Ovary (tissue), 10 donors: ENCODE measurements at places on chromosomes 6 and 20. TPM values are rescaled to one million over a fixed set of nuclear protein-coding genes. Genes with fewer than 3 reads are reported as not detected.

Gene AIF1
- 8.0 TPM for total RNA-seq

Gene MOG
- not detected for total RNA-seq

Gene SYCP2L
- 1.3 TPM for total RNA-seq

Gene COL21A1
- total RNA-seq, result 2.5 TPM

Gene GPANK1
- total RNA-seq, result 14.6 TPM

DNA sequence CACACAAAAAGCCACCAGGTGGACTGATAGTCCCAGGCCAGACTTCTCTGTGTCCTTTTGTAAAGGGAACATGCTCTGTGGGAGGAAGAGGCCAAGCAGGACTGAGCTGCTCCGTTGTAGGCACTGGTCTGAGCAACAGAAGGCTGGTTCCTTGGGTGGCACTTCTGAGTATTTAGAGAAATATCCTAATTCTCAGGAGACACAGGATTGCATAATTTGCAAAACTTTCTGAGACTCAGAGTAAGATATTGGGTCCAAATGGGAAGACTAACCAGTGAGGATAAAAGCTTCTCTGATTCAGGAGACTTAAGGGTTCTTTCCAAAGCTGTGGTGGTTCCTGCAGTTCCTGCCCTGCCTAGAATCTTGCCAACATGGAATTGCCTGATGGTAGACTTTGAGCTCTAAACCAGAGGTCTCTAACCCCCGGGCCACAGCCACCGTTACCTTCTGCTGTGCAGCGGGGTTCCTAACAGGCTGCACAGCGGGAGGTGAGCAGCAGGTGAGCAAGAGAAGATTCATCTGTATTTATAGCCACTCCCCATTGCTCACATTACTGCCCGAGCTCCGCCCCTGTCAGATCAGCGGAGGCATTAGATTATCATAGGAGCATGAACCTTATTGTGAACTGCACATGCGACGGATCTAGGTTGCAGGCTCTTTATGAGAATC, 107.0 kb downstream of the OLIG3 start:
- no peak overlapping the region for H3K27ac ChIP-seq
- no peak for DNase-seq
- H3K4me1 ChIP-seq, result no peaks in the 10 kb centered on the region

DNA sequence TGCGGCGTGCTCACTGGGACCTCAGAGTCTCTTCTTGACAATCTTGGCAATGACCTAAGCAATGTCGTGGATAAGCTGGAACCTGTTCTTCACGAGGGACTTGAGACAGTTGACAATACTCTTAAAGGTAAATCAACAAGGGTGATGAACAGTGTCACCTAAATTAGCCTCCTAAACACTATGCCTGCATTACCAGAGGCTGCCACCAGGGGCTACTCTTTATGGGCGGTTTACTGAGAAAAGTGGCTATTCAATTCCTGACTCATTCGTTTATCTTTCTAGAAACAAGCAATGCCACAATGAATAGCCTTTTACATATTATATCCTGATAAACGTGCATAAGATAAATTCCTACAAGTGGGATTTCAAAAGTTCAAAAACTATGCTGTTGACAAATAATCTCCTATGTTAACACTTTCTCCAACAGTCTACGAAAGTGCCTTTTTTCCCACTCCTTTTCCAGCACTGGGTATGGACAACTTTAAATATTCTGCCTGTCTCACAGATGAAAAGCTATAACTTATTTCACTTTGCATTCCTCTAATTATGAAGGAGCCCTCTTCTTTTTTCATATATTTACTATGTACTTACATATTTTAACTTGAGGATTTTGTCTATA, 1.3 kb downstream of the BPIFA2 start:
- H3K4me3 ChIP-seq, result no peak overlapping the region
- no peaks in the 10 kb centered on the region for H3K36me3 ChIP-seq
- no peak overlapping the region for H3K27ac ChIP-seq

DNA sequence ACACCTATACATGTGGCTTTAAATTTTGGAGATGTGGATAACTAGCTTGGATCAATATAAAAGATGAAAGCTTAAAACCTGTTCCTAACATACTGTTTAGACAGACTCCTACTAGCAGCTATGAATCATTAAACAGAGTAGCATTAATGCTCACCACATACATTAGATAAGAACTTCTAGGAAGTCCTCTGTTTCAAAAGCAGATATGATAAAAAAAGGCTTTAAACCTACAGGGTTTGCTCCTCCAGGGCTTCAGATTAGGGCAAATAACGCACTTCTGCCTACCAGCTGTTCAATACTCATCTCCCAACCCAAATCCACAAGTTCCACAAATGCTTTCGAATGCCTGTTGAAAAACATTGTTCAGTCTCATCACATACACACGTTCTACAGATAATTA, 1.5 kb downstream of the REPS1 start:
- DNase-seq, result no peak
- no peaks in the 10 kb centered on the region for H3K27me3 ChIP-seq
- H3K4me1 ChIP-seq, result peaks cover 7% of the 10 kb centered on the region
- peak overlapping the region; percentile 83 for H3K4me3 ChIP-seq

- H3K4me1 ChIP-seq, result peaks cover 5% of the 10 kb centered on the region
- no peaks in the 10 kb centered on the region for H3K36me3 ChIP-seq
- H3K27me3 ChIP-seq, result no peaks in the 10 kb centered on the region
Observed at GRCh38 chr6:149331043-149331807, 13.7 kb downstream of the TAB2 start.

GRCh38 chr6:6969761-6970223, 138.0 kb upstream of the RREB1 start:
- no peaks in the 10 kb centered on the region for H3K27me3 ChIP-seq
- H3K27ac ChIP-seq, result no peak overlapping the region
- no peaks in the 10 kb centered on the region for H3K36me3 ChIP-seq
- no peaks in the 10 kb centered on the region for H3K4me1 ChIP-seq
- no peak for DNase-seq

GRCh38 chr6:48101290-48101689, 9.7 kb downstream of the PTCHD4 start:
- H3K27me3 ChIP-seq, result no peaks in the 10 kb centered on the region
- DNase-seq, result no peak
- H3K4me3 ChIP-seq, result no peak overlapping the region
- H3K27ac ChIP-seq, result no peak overlapping the region
- H3K4me1 ChIP-seq, result no peaks in the 10 kb centered on the region

- H3K36me3 ChIP-seq, result no peaks in the 10 kb centered on the region
- H3K4me1 ChIP-seq, result peaks cover 2% of the 10 kb centered on the region
- DNase-seq, result no peak
- no peaks in the 10 kb centered on the region for H3K27me3 ChIP-seq
- no peak overlapping the region for H3K27ac ChIP-seq
- no peak overlapping the region for H3K4me3 ChIP-seq
Observed at GRCh38 chr20:2756056-2756611, 44.3 kb downstream of the CPXM1 start.
